Uterus (tissue), 4 donors: ENCODE measurements at places on chromosomes 6 and 20. TPM values are rescaled to one million over a fixed set of nuclear protein-coding genes. Genes with fewer than 3 reads are reported as not detected.

DNA sequence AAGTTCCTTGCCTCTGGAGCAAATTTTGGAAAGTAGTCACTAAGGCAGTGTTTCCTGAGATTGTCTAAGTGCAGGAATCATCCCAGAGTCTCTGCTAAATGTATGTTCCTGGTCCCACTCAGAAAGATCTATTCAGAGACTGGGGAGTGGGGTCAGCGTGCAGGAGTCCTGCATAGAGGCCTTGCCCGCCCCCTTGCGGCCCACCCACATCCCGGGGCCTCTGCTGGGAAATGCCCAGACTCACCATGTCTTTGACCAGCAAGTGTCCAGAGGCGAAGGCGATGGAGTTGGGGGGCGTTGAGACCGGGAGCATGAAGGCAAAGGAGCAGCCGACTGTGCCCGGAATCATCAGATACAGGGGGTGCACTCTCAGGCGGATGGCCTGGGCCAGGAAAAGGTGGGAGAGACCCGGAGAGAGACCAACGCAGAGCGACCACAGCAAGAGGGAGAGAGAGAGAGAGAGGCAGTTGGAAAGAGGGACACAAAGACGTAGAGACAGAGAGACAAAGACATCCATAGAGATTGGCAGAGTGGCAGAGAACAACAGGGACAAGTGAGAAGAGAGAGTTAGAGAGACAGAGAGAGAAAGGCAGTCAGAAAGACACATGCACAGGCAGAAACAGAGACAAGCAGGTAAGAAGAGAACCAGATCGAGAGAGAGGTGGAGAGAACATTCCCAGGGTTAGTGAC is 12.9 kb upstream of the OCSTAMP start:
- H3K4me1 ChIP-seq, result peaks cover 3% of the 10 kb centered on the region
- H3K36me3 ChIP-seq, result no peaks in the 10 kb centered on the region
- no peak overlapping the region for H3K4me3 ChIP-seq
- no peak for DNase-seq
- no peak overlapping the region for H3K27ac ChIP-seq

DNA sequence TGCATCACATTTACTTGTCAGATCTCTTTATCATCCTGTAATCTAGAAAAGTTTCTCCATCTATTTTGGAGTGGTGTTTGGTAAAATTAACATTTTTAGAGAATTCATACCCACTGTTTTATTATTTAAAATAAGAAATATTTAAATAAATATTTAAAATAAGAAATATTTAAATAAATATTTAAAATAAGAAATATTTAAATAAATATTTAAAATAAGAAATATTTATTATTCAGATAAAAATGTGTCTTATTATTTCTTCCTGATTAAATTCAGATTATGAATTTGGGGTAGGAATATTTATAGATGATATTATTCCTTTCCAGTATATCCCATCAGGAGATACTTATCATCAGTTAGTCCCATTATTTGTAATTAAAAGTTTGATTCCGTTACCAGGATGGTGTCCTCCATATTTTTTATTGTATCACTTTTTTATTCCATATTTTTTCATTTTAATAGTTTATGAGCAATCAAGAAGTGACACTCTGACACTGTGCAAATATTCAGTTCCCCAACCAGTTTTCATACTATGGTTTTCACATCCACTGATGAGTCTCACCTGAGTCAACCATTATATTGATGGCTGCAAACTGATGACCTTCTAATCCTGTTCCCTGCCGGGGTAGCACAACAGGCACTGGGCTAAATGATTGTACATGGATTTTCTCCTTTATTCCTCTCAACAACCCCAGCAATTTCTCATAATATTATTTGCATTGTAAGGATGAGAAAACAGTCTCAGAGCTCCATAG is 1023.0 kb downstream of the KIF16B start:
- H3K4me3 ChIP-seq, result no peak overlapping the region
- H3K36me3 ChIP-seq, result no peaks in the 10 kb centered on the region
- H3K27ac ChIP-seq, result no peak overlapping the region
- no peak for DNase-seq
- H3K27me3 ChIP-seq, result no peaks in the 10 kb centered on the region

Gene CST7
- not detected for total RNA-seq

Gene CST3
- total RNA-seq, result 1,148 TPM

DNA sequence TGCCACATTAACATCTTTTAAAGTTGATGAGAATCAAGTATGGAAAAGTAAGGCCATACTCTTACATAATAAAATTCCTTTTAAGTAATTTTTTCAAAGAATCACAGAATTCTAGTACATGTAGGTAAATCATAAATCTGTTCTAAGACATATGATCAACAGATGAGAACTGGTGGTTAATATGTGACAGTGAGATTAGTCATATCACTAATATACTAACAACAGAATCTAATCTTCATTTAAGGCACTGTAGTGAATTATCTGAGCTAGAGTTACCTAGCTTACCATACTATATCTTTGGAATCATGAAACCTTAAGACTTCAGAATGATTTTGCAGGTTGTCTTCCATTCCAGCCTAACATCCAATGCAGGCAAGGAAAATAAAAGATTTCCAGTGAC is 11.6 kb downstream of the PLN start:
- no peak for DNase-seq
- H3K27ac ChIP-seq, result no peak overlapping the region
- no peak overlapping the region for H3K4me3 ChIP-seq
- no peaks in the 10 kb centered on the region for H3K4me1 ChIP-seq
- H3K36me3 ChIP-seq, result no peaks in the 10 kb centered on the region

GRCh38 chr6:68711386-68712000 is 76.4 kb downstream of the ADGRB3 start:
- H3K4me3 ChIP-seq, result no peak overlapping the region
- no peaks in the 10 kb centered on the region for H3K27me3 ChIP-seq
- no peak for DNase-seq
- no peak overlapping the region for H3K27ac ChIP-seq
- no peaks in the 10 kb centered on the region for H3K4me1 ChIP-seq

DNA sequence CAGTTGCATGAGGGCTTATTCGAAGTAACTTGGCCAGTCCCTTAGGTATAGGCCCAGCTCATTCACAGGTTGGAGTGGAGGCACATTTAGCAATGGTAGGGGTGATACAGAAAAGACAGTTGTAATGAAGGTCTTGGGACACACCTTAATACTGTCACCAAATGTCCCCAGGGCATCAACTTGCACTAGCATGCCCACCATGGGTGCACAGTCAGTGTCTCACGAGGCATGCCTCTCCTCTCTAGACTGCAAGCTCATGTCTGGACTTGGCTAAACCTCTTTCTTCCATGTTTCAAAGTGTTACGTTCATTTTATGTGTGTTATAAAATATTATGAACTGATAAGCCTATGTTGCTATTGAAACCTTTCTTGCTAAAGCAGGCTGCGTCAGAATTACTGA is 124.0 kb upstream of the ECI2 start:
- no peak for DNase-seq
- H3K27ac ChIP-seq, result no peak overlapping the region
- H3K4me1 ChIP-seq, result no peaks in the 10 kb centered on the region
- no peaks in the 10 kb centered on the region for H3K27me3 ChIP-seq

GRCh38 chr6:142809947-142810346 is 135.0 kb downstream of the HIVEP2 start:
- no peaks in the 10 kb centered on the region for H3K27me3 ChIP-seq
- H3K27ac ChIP-seq, result no peak overlapping the region
- no peak overlapping the region for H3K4me3 ChIP-seq

- no peak for DNase-seq
- H3K4me1 ChIP-seq, result no peaks in the 10 kb centered on the region
- no peak overlapping the region for H3K4me3 ChIP-seq
These were observed 8.8 kb downstream of the RPL10A start for GRCh38 chr6:35477028-35477427.

DNA sequence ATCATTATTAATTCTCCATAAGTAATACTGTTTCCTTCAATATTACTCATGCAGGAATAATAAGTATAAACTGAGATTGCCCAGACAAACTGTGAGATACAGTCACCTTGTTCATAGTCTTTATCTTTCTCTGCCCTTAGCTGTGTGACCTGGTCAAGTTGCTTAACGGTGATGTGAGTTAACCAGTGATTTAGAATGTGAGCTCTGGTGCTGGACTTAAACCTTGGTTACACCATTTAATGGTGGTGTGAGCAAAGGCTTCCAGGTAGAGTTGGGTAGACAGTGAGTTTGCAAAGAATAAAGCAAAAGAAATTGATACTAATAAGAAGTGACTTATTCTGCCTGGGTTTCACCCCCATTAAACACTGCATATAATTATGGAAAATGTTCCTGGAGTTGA is 86.2 kb upstream of the DEFB112 start:
- no peak for DNase-seq
- no peak overlapping the region for H3K4me3 ChIP-seq
- H3K27me3 ChIP-seq, result no peaks in the 10 kb centered on the region

Gene OGFRL1
- total RNA-seq, result 9.0 TPM

GRCh38 chr20:40470445-40471260 is 218.4 kb downstream of the MAFB start:
- H3K27ac ChIP-seq, result peak overlapping the region; percentile 20
- H3K36me3 ChIP-seq, result no peaks in the 10 kb centered on the region
- H3K27me3 ChIP-seq, result no peaks in the 10 kb centered on the region
- DNase-seq, result peak; percentile 26

DNA sequence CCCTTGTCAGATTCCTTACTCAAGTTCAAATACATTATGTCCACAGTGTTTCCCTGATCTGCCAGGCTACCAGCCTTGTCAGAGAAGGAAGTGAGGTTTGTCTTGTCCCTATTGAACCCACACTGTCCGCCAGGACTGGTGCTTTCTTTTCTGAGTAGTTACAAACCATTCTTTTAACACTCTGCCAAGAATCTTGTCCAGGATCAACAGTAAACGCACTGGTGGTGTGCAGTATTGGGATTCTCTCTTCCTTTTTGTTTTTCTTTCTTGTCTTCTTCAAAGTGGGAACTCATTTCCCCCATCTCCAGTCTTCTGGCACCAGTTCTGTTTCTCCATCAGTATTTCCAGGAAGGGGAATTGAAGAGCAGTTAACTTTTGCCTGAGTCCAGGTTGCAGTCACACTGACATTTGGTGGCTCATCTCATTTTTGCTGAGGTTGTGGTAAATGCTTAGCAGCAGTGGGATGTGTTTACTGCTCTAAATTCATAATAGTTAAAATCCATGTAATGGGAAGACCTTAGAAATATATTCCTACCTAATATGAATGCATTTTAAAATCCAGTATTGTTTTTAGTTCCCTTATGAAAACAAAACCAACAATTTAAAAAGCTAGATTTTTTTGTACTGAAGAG is 295.3 kb downstream of the PRL start:
- no peak for DNase-seq
- H3K36me3 ChIP-seq, result no peaks in the 10 kb centered on the region
- H3K4me3 ChIP-seq, result no peak overlapping the region
- H3K27me3 ChIP-seq, result no peaks in the 10 kb centered on the region
- H3K4me1 ChIP-seq, result no peaks in the 10 kb centered on the region
- H3K27ac ChIP-seq, result no peak overlapping the region

DNA sequence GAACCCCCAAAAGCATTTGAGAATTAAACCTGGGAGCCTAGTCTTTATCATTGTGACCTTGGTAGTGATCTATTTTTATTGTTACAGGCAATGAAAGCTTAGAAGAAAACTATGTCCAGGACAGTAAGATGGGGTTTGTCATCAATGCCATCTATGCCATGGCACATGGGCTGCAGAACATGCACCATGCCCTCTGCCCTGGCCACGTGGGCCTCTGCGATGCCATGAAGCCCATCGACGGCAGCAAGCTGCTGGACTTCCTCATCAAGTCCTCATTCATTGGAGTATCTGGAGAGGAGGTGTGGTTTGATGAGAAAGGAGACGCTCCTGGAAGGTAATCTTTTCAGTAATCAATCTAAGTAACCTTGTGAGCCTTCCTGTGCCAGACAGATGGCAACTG is 191.5 kb upstream of the RAB32 start:
- H3K4me1 ChIP-seq, result no peaks in the 10 kb centered on the region
- H3K27ac ChIP-seq, result no peak overlapping the region
- DNase-seq, result no peak
- H3K36me3 ChIP-seq, result no peaks in the 10 kb centered on the region
- no peaks in the 10 kb centered on the region for H3K27me3 ChIP-seq

Gene SEL1L2
- 3.8 TPM for total RNA-seq

- no peaks in the 10 kb centered on the region for H3K36me3 ChIP-seq
- no peaks in the 10 kb centered on the region for H3K4me1 ChIP-seq
- no peak overlapping the region for H3K27ac ChIP-seq
- H3K4me3 ChIP-seq, result no peak overlapping the region
These were observed 128.6 kb upstream of the FAM83B start for GRCh38 chr6:54717849-54718455.

- DNase-seq, result no peak
These were observed 115.5 kb downstream of the CDK19 start for GRCh38 chr6:110699780-110700179.

DNA sequence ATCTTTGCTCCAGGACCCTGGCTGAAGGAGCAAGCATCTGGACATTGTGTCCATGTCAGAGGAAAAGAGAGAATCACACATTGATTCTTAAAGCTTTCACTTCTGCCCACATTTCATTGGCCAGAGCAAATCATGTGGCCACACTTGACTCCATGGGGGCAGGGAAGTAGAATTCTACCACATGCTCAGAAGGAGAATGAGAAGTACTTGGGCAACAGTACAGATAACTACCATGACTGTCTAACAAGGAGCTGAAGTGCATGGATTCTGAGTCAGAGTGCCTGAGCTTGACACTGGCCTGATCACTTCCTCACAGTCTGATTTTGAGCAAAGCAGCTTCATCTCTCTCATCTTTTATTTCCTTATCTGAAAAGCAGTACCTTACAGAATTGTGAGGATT is 38.6 kb downstream of the GHRH start:
- no peak overlapping the region for H3K4me3 ChIP-seq
- no peaks in the 10 kb centered on the region for H3K36me3 ChIP-seq
- no peak for DNase-seq
- no peaks in the 10 kb centered on the region for H3K4me1 ChIP-seq
- no peaks in the 10 kb centered on the region for H3K27me3 ChIP-seq

Gene EEF1A2
- 1.1 TPM for total RNA-seq

Gene OR2B6
- not detected for total RNA-seq

- H3K4me1 ChIP-seq, result peaks cover 4% of the 10 kb centered on the region
- H3K36me3 ChIP-seq, result no peaks in the 10 kb centered on the region
- H3K27ac ChIP-seq, result peak overlapping the region; percentile 69
- no peaks in the 10 kb centered on the region for H3K27me3 ChIP-seq
- no peak overlapping the region for H3K4me3 ChIP-seq
- peak; percentile 81 for DNase-seq
These were observed 144.7 kb downstream of the SCML4 start for GRCh38 chr6:107679457-107679856.

DNA sequence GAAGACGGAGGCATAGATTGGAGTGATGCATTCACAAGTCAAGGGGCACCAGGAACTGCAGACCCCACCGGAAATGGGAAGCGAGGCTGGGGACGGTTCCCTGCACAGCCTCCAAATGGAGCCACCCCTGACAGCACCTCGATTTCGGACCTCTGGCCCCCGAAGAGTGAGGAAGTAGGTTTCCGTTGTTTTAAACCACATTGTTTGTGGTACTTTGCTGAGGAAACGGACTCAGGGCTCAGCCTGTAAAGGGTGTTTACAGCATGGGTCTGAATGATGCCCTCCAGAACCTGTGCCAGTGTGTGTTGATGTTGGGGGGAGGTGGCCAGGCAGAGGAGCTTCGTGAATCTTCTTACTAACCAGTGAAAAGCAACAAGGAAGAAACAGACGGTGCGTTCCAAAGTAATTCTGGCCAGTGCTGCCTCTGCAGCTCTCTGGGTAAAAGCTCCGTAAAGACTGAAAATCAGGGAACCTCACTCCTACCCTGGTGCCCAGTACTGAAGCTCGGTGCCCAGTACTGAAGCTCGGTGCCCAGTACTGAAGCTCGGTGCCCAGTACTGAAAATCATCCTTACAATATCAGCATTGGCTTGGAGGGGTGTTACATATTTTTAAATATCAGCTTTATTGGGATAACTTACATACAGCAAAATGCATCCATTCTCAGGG is 30.1 kb upstream of the CCR6 start:
- H3K36me3 ChIP-seq, result no peaks in the 10 kb centered on the region
- H3K27me3 ChIP-seq, result no peaks in the 10 kb centered on the region
- no peaks in the 10 kb centered on the region for H3K4me1 ChIP-seq
- no peak overlapping the region for H3K4me3 ChIP-seq

Gene FAM209A
- total RNA-seq, result not detected
